ENCODE measurements at places on chromosomes 2 and 18.

GRCh38 chr2:218002845-218003180, at the start of gene TNS1:
TNS1 (minus strand) TSS chr2:218002995; CDS start chr2:218002872, 123 bp downstream.
- peak; percentile 50 for DNase-seq

GRCh38 chr2:96305979-96306308, 598 bp upstream of the SNRNP200 start:
- no peak for DNase-seq

DNA sequence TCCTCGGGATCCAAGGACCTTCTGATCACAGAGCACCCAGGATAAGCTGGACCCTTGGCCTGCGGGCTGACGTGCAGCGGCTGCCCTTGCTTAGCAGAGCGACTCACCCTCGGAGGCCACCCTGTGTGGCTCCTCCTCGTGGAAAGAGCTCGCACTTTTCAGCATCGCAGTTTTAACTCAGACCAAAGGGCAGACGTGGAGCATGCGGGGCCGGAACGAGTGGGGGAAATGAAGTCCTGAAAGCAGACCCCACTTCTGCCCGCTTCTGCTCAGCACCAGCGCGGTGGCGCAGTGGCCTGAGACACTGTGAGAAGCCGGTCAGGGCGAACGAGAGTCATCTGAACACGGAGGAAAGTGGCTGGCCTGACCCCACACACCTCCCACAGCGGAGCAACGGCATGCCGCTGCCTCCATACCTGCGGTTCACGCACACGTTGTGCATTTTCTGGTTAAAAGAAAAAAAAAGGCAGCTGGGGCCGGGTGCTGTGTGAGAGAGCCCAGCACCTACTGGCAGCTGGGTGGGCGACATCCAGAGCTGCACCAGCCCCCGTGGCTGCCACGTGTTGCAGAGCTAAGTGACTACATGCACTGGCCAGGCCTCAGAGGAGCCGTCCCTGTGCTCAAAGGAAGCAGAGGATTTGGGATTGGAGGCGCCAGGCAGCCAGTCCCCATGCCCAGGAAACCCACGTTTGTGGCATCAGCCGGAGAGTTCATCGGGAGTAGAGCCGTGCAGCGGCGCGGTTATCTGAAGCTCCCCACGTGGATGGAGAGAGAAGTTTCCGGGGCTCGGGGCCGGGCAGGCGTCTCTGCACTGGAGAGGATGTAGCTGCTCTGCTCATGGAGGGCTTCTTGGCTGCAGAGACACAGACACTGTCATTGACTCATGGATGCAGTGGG, 89.7 kb downstream of the USP40 start:
- DNase-seq: no peak

GRCh38 chr2:224532441-224532840, 52.7 kb downstream of the CUL3 start:
- no peak for DNase-seq

DNA sequence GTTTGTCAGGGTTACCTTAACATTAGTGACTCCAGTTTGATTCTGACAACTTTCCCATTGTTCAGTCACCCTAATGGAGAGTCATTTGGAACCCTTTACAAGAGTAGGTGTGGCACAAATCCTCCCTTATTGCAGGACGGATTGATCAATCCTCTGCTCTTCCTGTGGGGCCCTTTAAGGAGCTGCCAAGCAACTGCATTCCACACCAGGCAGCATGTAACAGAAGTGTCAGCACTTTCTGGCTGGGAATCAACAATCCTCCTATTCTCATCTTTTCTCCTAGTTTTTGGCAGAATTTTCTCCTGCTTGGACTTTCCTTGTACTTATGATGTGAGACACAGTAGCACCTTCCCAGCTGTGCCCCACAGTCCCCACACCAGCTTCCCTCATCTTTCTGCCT, 177.8 kb downstream of the ST6GAL2 start:
- no peak for DNase-seq

DNA sequence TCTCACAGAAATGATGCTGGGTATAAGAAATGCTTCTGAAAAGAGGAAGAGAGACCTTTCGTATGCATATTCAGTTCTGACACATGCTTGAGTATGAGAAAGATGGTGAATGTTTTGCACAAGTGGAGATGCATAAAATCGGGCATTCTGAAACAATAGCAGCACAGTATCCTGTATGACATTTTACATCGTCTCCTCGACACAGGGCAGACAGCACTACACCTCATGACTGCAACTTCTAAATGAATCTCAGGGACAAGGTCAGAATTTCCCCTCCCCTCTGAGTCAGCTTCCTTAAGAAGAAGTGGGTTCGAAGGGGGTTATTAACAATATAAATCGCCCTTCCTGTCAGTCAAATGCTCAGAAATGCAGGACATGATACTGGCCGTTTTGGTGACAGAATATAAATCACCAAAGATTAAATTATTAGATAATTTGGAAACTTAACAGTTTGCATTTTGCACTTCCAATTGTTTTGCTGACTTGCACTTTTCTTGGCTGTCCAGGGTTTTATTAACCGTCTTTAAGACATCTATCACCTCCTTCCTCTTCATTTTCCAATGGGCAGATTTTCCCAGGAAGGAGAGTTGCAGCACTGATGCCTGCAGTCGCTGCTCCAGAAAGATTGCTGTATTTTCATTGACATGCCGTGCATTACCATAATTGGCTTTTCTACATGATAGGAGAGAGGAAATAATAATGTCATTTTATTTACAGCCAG, 57.2 kb downstream of the TSHZ1 start:
- no peak for DNase-seq

DNA sequence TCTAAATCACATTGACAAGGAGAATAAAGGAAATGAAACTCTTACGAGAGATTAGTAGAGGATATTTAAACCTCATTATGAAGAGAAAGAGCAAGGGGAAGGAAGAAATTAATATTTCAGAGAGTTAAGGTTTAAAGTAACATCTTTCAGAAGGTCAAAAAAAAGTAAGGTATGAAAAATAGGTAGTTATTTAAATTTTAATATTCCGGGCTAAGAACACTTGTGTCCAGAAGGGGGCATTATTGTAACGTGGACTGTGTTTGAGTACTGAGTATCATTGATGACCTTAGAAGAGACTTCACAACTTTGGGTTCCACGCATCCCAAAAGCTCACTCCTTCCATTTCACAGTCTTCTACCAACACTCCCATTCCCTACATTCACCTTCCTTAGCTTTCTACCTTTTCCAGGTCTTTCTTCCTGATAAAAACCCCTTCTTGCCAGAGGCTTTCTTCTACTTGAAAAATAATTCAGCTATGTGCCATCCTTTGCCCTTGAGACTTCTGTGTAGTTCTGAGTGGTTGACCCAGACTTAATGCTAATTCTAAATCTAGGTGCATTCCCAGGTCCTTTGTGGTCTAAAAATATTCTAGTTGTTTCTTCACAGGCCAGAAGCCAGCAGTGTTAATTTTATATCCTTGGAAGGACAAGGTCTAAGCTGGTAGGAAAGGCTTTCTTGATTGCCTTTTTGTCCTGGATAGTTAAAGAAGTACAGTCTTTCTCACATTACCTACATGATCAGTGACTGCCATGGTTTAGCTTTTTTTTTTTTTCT, 16.5 kb downstream of the DYNC1I2 start:
- DNase-seq: no peak

GRCh38 chr18:76972241-76972640, 149.9 kb downstream of the ZNF236 start:
- no peak for DNase-seq

GRCh38 chr2:27809761-27810241, 38.3 kb downstream of the MRPL33 start:
- DNase-seq: no peak

DNA sequence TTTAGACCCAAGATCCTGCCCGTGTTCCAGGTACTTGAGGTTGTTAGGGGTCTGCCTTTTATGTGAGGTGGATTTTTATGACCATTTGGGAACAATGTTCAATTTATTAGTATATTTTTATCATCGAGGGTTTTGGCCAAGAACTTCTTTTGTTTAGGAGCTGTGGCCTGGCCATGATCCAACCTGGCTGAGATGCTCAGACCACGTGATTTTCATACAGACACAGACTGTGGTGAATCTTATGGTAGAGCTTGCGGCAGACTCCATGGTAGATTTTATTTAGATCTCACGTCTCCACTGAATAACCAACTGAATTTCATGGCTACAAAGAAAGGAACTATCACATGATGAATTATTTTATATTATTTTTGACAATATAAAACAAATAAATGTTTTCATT, 405.5 kb upstream of the VWC2L start:
- no peak for DNase-seq

GRCh38 chr2:99297994-99298393, 3.0 kb downstream of the LYG1 start:
- no peak for DNase-seq

GRCh38 chr2:215354771-215355695, 43.2 kb downstream of the ATIC start:
- DNase-seq: no peak

DNA sequence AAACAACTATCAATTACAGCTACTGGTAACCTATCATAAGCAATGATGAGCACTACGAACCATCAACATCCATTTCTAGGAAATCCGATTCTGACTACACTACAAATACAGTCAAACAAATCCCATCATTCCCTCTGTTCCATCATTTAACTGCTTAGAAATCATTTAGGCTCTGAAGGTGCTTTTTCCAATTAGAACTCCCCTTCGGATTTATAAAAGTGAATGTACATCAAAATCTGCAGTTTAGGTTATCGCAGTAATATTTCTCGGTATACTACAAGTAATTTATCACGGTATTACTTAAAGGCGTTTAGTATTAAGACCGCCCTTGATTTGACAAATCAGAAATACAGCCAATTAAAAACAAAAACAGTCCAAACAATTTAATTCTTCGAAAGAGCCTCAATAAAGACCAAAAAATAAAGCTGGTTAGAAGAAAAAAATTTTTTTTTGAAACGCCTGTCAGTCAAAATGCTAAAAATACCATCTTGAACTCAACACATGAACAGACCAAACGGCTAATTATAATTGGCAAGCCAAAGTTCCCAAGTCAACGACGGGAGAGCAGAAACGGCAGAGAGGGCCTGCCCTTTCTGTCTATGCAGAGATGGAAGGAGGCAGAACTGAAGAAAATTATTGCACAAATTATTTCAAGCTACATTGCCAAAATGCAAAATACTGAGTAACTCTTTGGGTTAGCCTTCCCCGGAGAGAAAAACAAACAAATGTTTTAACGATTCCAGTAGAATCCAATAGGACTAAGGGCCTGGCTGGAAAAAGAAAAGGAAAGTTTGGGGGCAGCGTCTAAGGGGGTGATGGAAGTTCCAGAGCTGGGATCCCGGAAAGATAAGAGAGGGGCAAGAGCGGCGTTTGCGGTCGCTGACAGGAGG, 1.2 kb downstream of the VPS54 start:
- peak; percentile 15 for DNase-seq

DNA sequence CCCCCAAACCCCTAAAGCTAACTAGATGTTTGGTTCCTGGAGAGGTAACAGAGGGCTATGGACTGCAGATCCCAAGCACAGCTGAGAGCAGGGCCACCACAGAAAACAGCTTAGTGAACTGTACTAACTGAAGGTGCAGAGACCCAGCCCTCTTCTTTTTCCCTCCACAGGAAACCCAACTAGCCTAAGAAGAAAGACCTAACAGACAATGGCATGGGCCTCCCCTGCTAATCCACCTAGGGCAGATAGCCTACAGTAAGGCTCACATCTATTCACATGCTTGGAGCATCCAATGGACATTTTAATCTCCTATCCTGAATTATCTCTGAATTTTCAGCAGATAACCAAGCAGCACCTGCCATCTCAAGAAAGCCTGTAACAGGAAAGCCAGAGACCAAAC, 8.8 kb upstream of the FECH start:
- no peak for DNase-seq

- peak; percentile 4 for DNase-seq
These were observed 189.4 kb downstream of the GPD2 start for GRCh38 chr2:156625360-156626170.

DNA sequence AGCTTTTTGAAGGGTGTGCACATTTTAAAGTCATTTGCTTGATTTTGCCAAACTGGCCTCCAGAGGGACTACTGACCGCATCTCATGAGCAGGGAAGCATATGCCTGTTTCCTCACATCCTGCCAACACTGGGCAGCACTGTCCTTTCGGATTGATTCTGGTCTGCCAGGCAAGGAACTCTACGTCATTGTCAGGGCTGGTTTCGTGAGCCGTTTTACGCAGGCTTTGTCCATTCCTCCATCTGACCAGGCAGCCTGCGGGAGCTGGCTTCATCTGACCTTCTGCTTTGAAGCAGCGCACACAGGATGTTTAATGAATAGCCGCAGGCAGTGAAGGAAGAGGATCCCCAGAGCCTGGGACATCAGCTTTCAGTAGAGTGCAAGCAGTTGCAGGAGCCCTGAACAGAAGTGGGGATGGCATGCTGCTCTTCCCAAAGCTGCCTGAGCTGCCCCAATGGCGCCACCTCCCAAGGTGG, 46.3 kb upstream of the SEMA4C start:
- DNase-seq: peak; percentile 49

GRCh38 chr2:118658596-118659198, 188.8 kb downstream of the EN1 start:
- DNase-seq: no peak

- no peak for DNase-seq
These were observed 17.1 kb downstream of the SPIRE1 start for GRCh38 chr18:12640881-12641200.

GRCh38 chr2:179745635-179746256, 115.7 kb downstream of the ZNF385B start:
- no peak for DNase-seq

GRCh38 chr2:43333101-43333655, 106.8 kb upstream of the ZFP36L2 start:
- no peak for DNase-seq

- no peak for DNase-seq
These were observed 419.1 kb upstream of the DSEL start for GRCh38 chr18:67935638-67936037.

- no peak for DNase-seq
These were observed 167.9 kb downstream of the CBLN2 start for GRCh38 chr18:72376256-72376655.

GRCh38 chr2:202911203-202911511, 316 bp downstream of the WDR12 start:
- no peak for DNase-seq

Measured in spinal cord (tissue), 10 donors.